IPS DF 6.9 (cell line): ENCODE measurements at places on chromosomes 3 and 15.

DNA sequence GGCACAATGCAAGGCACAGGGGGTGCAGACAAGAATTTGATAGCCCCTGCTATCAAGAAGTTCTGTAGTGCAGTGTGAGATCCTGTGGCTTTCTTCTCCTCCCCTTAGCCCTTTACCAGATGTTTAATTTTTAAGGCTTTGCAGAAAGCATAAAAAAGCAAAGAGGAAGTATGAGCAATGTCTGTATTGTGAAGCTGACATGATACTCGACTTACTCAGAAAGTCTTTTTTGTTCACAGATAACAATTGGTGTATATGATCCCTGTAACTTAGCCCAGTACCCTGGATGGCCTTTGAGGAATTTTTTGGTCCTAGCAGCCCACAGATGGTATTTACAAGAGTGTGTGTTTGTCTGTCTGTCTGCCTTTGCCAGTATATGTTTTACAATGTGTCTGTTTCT is 58.9 kb downstream of the ATG7 start:
- no peaks in the 10 kb centered on the region for H3K36me3 ChIP-seq
- no peaks in the 10 kb centered on the region for H3K4me1 ChIP-seq
- no peak overlapping the region for H3K27ac ChIP-seq
- no peak overlapping the region for H3K4me3 ChIP-seq
- no peaks in the 10 kb centered on the region for H3K27me3 ChIP-seq
- DNase-seq: no peak

GRCh38 chr3:73787620-73788019 is 162.9 kb upstream of the PDZRN3 start:
- H3K36me3 ChIP-seq: no peaks in the 10 kb centered on the region
- no peak overlapping the region for H3K4me3 ChIP-seq
- no peak overlapping the region for H3K27ac ChIP-seq
- no peak for DNase-seq
- no peaks in the 10 kb centered on the region for H3K27me3 ChIP-seq
- no peaks in the 10 kb centered on the region for H3K4me1 ChIP-seq

- no peak for DNase-seq
- no peak overlapping the region for H3K4me3 ChIP-seq
- H3K4me1 ChIP-seq: 0 out of 2 replicates have a peak, but pooled peaks cover 2% of the 10 kb centered on the region
- H3K36me3 ChIP-seq: no peaks in the 10 kb centered on the region
These were observed 148.6 kb upstream of the NR2F2 start for GRCh38 chr15:96181873-96182301.

GRCh38 chr3:21310161-21310560 is 440.8 kb downstream of the ZNF385D start:
- no peak overlapping the region for H3K27ac ChIP-seq
- H3K36me3 ChIP-seq: no peaks in the 10 kb centered on the region

GRCh38 chr3:197485143-197485542 is 70.6 kb downstream of the BDH1 start:
- H3K27me3 ChIP-seq: no peaks in the 10 kb centered on the region
- peaks cover 2% of the 10 kb centered on the region; the same call in 1 of the 2 replicates for H3K4me1 ChIP-seq
- no peaks in the 10 kb centered on the region for H3K36me3 ChIP-seq
- H3K4me3 ChIP-seq: no peak overlapping the region
- H3K27ac ChIP-seq: no peak overlapping the region
- DNase-seq: no peak

DNA sequence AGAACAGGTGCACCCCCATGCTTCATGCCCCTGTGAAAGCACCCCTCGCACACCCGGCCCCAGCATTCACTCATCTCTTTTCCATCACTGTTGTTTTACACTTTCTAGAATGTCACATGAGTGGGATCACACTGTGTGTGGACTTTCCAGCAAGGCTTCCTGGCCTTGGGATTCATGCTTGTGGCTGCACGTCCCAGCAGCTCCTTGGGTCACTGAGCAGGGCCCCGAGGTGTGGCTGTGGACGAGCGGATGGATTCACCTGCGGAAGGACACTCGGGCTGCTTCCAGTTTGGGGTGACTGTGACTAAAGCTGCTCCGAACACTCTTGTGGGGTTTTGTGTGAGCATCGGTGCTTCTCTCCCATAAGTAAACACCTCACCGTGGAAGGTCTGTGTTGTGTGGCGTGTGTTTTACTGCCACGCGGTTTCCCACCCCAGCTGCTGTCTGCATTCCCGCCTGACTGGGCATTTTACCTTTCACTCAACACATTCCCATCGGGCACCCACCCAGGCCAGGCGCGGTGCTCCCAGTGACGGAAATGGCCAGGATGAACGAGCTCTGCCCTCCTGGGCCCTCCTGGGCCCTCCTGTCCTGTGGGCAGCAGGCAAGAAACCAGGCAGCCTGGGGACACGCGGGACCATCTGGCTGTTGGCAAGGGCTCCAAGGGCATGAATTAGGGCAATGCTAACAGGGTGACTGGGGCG is 41.4 kb downstream of the DNAJB8 start:
- no peaks in the 10 kb centered on the region for H3K36me3 ChIP-seq
- H3K4me1 ChIP-seq: peaks cover 4% of the 10 kb centered on the region
- H3K27me3 ChIP-seq: peaks cover 7% of the 10 kb centered on the region

GRCh38 chr3:159785273-159785708 is 203.3 kb upstream of the IL12A start:
- no peak overlapping the region for H3K4me3 ChIP-seq
- no peak overlapping the region for H3K27ac ChIP-seq
- H3K36me3 ChIP-seq: no peaks in the 10 kb centered on the region

DNA sequence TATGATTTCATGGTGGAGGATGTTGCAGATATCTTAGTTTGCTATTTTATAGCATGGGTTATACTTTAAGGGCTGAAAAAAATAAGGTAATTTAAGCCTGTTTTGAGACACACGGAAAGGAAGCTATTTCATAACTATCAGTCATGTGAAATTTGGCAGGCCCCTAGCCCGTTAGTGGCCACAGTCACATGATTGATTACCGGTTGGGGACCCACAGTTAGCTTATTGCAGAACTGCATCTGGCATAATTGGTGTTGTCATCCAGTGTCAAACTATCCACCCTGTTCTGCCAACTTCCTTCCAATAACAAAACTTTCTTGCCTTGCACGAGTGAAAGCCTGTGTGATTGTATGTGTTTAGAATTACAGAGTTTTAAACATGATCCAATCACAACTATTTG is 35.2 kb downstream of the FNDC3B start:
- no peaks in the 10 kb centered on the region for H3K27me3 ChIP-seq
- H3K36me3 ChIP-seq: no peaks in the 10 kb centered on the region
- no peak for DNase-seq
- no peak overlapping the region for H3K27ac ChIP-seq
- no peak overlapping the region for H3K4me3 ChIP-seq
- H3K4me1 ChIP-seq: 0 out of 2 replicates have a peak, but pooled peaks cover 3% of the 10 kb centered on the region

DNA sequence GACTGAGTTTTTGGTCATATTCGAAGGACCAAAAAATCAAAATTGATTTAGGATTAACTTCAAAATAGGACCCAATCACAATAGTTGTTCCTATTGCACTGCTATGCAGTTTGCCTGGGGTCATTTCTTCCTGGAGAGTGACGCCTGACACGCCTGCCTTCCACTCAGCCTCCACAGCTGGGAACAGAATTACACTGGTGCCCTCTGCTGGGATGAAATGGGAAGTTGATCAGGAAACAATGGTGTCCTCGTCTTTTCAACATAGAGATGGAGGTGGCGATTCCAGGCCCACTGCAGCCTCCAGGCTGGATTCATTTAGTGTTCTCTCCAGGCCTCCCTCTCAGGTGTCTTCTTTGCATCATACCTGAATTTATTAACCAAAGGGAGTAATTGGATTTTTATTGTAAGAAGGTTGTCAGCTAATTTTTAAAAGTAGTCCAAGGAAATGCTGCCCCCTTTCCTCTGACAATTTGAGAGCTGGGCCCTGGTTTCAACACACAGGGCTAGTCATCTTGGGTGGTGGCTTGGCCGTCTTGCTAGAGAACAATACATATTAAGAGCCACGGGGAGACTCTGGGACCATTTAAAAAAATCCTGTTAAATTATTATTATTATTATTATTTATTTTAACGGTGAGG is 69.7 kb downstream of the GAP43 start:
- no peaks in the 10 kb centered on the region for H3K36me3 ChIP-seq
- no peak overlapping the region for H3K27ac ChIP-seq
- no peaks in the 10 kb centered on the region for H3K4me1 ChIP-seq
- H3K4me3 ChIP-seq: no peak overlapping the region

- no peaks in the 10 kb centered on the region for H3K27me3 ChIP-seq
- H3K36me3 ChIP-seq: no peaks in the 10 kb centered on the region
- H3K27ac ChIP-seq: no peak overlapping the region
- no peak for DNase-seq
- peaks cover 2% of the 10 kb centered on the region; the same call in 1 of the 2 replicates for H3K4me1 ChIP-seq
- H3K4me3 ChIP-seq: no peak overlapping the region
These were observed 58.1 kb downstream of the CLASP2 start for GRCh38 chr3:33659856-33660434.

DNA sequence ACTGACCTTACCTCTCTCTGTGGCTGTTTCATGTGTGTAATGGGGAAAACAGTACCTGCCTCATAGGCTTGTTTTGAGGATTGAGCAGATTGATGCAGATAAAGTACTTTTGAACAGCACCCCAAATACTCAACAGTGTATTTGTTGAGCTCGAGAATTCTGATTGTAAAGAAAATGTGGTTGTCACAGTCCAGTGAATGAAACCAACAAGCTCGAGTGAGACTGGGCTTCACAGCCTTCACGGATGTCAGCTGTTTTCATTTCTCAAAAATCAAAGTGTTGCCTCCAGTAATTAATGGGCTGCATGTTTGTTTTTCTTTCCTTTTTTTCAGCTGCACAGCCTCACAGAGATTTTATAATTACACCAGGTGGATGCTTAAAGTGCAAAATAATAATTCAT is 43.7 kb downstream of the PARP15 start:
- no peak overlapping the region for H3K27ac ChIP-seq
- no peak overlapping the region for H3K4me3 ChIP-seq
- no peaks in the 10 kb centered on the region for H3K27me3 ChIP-seq
- H3K4me1 ChIP-seq: no peaks in the 10 kb centered on the region
- DNase-seq: no peak

GRCh38 chr15:49415149-49415548 is 7.9 kb upstream of the FGF7 start:
- no peak overlapping the region for H3K4me3 ChIP-seq
- no peak for DNase-seq
- H3K27me3 ChIP-seq: no peaks in the 10 kb centered on the region
- H3K4me1 ChIP-seq: no peaks in the 10 kb centered on the region
- no peaks in the 10 kb centered on the region for H3K36me3 ChIP-seq

- DNase-seq: no peak
- no peaks in the 10 kb centered on the region for H3K36me3 ChIP-seq
- H3K4me1 ChIP-seq: peaks cover 12% of the 10 kb centered on the region
- no peaks in the 10 kb centered on the region for H3K27me3 ChIP-seq
- H3K27ac ChIP-seq: no peak overlapping the region
These were observed 441 bp upstream of the UCN2 start for GRCh38 chr3:48564022-48564421.

GRCh38 chr15:85973584-85974347 is 105.9 kb upstream of the AGBL1 start:
- H3K4me3 ChIP-seq: no peak overlapping the region
- no peaks in the 10 kb centered on the region for H3K4me1 ChIP-seq
- peak; percentile 4 for DNase-seq
- H3K27me3 ChIP-seq: no peaks in the 10 kb centered on the region
- H3K27ac ChIP-seq: no peak overlapping the region

- no peak overlapping the region for H3K27ac ChIP-seq
- no peaks in the 10 kb centered on the region for H3K36me3 ChIP-seq
- H3K4me1 ChIP-seq: no peaks in the 10 kb centered on the region
- DNase-seq: no peak
These were observed 76.5 kb downstream of the B3GALNT1 start for GRCh38 chr3:161028555-161029153.

DNA sequence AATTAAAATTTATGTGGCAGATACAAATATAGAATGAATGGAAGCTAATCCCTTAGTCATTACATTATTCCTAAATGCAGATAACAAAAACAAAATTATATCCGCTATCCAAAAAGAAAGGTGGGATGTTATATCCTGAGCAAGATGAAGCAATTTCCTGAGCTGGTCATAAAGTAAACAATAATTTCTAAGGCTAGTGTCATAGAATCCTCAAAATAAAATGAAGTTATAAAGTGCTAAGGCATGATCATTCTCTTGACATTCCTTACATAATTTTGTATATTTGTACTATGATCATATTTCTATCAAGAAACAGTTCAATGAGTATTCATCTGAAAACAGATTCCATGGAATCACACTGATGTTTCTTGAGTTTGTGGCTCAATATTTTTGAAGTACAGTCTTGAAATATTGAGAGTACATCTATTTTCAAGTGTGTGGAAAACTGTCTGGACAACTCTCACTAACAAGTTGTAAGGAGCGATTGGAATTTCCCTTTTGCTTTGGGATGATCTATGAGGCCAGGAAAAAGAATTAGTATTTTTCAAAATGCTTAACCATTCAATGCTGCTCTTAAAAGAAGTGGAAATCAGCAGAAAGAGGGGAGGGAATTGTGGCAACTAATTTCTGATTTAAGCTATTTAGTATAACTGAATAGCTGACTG is 92.4 kb downstream of the ABI3BP start:
- H3K4me1 ChIP-seq: no peaks in the 10 kb centered on the region
- H3K27ac ChIP-seq: no peak overlapping the region
- DNase-seq: no peak

GRCh38 chr3:66014651-66015050 is 24.1 kb downstream of the MAGI1 start:
- DNase-seq: no peak
- H3K4me3 ChIP-seq: no peak overlapping the region
- H3K27me3 ChIP-seq: no peaks in the 10 kb centered on the region
- H3K36me3 ChIP-seq: no peaks in the 10 kb centered on the region

DNA sequence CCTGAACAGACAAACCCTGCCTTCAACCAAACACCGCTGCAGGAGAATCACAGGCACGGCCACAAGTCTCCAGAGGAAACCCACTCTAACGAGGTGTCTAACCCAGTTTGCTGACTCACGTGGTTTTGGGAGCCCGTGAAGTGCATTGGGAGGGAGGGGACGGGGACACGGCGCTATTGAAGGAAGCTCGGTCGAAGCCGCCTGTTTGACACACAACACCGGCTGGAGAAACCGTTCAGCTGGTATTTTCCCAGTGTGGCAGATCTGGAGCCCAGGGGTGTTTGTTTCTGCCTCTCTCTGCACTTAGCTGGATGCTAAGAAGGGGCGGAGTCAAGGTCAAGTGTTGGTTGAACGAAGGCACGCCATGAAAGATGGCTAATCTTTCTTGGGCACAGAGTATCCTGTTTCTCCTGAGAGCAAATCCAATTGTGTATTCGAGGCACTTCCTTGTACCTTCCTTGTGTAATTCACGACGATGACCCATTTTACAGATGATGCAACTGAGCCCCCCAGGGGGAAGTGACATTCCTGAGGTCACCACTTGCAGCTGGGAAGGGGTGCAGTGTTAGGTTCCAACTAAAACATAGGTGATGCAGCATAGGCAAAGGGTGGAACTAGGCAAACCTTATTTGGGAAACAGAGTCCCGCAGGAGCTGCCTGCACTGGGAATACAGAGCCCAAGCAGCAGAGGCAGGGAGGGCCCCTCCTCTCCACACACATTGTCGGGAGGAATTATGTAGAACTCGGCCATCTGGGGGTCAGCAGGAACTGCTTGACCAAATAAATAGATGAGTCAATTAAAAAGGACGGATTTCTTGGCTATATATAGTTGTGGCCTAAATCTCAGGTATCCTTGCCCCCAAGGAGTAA is 22.5 kb downstream of the SLC6A6 start:
- H3K27ac ChIP-seq: no peak overlapping the region
- H3K27me3 ChIP-seq: no peaks in the 10 kb centered on the region
- H3K4me1 ChIP-seq: peaks cover 22% of the 10 kb centered on the region
- H3K4me3 ChIP-seq: no peak overlapping the region
- DNase-seq: no peak

- no peaks in the 10 kb centered on the region for H3K36me3 ChIP-seq
- H3K27ac ChIP-seq: no peak overlapping the region
- H3K4me1 ChIP-seq: no peaks in the 10 kb centered on the region
- no peaks in the 10 kb centered on the region for H3K27me3 ChIP-seq
- no peak for DNase-seq
These were observed 309.9 kb upstream of the RASGRP1 start for GRCh38 chr15:38874464-38874863.
